GM23248 (cell line): ENCODE measurements at places on chromosomes 2 and 18.

- DNase-seq = no peak
Observed at GRCh38 chr18:62105376-62105775, 81.5 kb downstream of the PIGN start.

- DNase-seq = no peak
Observed at GRCh38 chr2:12116228-12116750, 369.9 kb downstream of the LPIN1 start.

GRCh38 chr18:62347089-62347506, 22.0 kb downstream of the TNFRSF11A start:
- DNase-seq = no peak

GRCh38 chr2:241184901-241185300, 3.6 kb upstream of the ANO7 start:
- peak; percentile 53 for DNase-seq

DNA sequence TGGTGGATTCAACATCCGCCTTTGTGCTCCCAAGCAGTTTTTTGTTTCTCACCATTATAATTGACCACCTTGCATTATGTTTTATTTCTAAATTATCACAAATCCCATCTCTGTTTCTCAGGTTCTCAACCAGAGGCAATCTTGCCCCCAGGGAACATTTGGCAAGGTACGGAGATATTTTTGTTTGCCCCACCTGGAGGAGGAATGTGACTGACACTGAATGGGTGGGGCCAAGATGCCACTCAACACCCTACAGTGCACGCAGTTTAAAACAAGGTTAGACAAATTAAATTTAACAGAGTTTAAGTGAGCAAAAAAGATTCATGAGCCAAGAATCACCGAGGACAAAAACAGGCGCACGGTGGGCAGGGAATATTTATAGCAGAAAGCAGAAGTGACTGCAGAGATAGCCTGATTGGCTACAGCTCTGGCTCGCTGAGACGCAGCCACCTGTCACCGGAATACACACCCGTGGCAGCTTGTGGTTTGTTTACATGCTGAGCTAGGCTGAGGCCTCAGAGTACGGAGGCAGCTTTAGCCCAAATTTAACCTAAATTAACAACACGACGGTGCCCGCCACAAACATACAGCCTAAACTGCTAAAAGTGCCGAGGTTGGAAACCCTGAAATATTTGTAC, 150.0 kb upstream of the ALKAL2 start:
- no peak for DNase-seq

GRCh38 chr2:200021449-200022114, 66.2 kb downstream of the MAIP1 start:
- DNase-seq = no peak

DNA sequence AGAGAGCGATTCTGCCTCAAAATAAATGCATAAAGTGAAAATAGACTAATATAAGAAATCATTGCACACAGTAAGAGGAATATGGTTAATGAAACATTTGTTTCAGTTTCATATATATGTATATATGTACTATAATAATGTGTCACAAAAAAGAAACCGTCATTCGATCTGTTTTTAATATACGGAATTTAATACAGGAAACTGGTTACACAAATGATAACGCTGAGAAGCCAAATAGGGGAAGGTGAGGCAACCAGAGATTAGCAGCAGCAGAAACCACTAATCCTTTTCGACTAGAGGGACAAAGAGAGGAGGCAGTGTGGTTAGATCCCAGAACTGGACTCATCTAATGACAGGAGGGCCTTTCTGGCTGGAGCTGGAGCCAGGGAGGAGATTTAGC, 64.2 kb upstream of the GREB1L start:
- no peak for DNase-seq

DNA sequence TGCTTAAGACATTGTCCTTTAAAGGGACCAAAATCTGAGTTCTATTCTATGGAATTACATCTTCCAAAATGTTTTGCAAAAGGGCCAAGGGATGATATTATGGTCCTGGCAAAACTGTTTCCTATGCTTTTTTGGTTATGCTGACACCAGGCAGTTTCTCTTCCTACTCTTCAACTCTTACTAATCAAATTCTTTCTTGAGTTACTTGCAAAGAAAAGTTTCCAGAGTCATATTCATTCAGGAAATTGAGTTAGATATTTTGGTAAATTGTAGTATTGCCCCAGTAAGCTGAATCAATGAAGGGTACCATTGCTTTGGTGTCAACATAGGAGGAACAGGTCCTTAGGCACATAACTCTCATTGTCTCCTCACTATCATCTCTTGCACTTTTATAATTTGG, 118.8 kb downstream of the DPP4 start:
- DNase-seq = no peak

DNA sequence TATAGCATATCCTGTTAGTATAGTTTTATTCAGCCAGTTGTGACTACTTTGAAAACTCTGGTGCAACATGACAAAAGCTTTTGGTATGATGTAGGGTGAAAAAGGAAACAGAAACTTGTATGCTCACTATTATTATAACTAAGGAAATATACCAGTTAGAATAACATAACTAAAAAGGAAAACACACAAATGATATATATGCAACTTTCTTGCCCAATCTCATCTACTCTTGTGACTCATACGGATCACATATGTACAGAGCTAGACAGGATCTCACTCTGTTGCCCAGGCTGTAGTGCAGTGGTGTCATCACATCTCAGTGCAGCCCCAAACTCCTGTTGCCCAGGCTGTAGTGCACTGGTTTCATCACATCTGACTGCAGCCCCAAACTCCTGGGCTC, 12.4 kb upstream of the TLK1 start:
- peak; percentile 28 for DNase-seq

DNA sequence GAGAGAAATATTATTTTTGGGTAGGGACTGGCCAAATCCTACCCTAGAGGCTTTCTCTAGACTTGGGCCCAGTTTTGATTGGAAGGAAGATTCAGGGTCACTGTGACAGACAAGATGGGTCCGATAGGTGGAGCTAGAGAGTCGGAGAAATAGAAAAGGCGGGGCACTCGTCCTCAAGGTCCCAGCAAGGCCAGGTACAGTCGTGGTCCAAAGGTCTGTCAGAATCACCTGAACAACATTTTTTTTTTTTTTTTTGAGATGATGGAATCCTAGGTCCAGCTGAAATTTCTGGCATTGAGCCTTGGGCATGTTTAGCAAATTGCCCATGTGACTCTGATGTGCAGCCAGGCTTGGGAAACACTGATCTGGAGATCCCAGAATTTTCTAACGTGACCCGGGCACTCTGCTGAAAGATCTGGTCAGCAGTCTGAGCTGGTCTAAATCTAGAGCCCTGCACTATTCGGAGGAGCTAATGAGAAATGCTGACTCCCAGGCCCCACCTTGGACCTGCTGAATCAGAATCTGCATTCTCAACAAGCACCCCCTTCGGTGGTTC, 23.0 kb upstream of the NTSR2 start:
- peak; percentile 77 for DNase-seq

GRCh38 chr18:59661891-59662701, 35.1 kb downstream of the CCBE1 start:
- DNase-seq = peak; percentile 47

DNA sequence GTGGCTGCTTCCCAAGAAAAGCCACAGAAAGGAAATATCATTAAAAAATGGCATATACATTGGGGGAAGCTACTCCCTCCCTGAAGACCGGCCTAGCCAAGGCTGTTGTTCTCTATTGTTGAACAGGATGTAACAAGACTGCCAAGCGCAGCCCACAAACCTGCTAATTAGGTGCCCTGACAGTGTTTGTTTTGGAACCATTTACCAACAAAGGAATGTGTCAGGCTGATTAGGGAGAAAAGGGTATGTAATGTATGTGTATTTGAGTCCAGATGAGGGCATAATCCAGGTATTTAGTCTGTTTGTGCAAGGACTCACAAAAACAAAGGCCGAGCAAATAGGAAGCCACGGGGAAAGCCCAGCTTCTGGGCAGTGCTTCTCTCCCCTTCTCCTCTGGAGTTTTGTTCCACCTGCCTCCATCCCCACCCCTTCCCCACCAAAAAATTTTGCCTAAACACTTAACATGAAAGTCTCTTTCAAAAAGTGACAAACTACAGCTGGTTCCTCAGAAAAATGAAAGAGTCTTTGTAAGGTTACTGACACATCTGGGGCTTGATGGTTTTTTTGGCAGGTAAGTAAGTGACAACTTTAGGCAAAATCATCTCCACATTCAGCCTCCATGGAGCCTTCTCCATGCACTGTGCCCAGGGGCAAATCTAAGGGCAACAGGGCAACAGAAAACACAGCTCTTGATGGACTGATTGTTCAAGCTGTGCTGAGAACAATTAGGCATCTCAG, 78.3 kb upstream of the FZD5 start:
- DNase-seq = peak; percentile 28

DNA sequence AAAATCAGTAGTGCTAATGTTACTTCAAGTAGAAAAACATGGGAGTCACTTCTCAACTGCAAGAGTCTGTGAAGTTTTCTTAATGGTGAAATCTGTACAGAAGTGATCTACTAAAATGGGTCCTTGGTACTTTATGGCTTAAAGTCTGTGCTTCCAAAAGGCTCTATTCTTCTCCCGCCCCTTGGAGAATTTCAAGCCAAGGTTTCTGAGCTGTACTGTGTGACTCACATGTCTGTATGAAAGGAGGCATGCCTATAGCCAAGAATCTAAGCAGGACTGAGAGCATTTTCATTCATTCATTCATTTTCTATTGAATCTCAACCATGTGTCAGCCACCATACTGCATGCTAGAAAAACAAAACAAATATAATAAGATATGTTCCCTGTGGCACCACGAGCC, 19.8 kb upstream of the DDX18 start:
- DNase-seq = peak; percentile 80

DNA sequence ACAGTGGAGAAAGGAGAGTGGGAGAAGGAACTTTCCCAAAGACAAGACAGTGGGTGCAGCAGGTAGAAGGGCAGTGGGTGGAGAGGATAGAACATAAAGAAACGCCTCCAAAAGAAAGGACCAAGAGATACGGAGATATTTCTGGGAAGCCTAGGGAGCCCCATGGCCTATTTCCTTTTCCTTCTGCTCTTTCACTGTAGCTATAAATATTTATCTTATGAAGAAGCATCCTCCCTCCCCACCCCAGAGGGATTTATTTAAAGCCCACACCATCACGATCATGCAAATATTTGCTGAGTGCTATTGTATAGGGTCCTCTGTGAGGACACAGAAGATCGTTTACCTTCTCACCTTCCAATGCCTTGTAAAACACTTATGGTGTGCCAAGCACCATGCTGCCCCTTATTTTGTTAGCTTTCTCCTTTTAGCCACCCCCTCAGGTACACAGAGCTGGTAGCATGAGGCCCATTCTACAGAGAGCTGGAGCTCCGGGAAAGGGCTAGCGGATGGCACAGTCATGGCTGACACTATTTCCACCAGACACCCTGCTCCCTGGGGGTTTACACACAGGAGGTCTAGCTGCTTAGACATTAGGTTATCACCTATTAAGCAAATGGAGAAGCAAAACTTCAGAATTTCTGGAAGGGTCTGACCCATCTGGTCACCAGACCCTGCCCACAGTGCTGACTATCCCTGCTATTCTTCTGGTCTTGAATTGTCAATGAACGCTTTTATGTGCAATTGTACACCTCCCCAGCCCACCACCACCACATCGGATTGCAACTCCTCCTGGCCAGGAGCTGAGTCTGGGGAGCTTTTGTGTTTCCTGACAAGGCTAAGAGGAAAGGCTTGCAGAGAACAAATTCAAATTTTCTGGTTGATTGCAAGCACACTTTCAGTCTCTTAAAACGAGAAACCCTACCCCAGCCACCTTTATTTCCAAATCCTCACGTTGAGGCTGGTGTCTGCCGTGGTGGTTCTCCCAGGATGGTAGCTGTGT, 91.8 kb upstream of the KLF7 start:
- peak; percentile 21 for DNase-seq

GRCh38 chr2:61268249-61268648, 106.3 kb downstream of the C2orf74 start:
- DNase-seq = no peak

DNA sequence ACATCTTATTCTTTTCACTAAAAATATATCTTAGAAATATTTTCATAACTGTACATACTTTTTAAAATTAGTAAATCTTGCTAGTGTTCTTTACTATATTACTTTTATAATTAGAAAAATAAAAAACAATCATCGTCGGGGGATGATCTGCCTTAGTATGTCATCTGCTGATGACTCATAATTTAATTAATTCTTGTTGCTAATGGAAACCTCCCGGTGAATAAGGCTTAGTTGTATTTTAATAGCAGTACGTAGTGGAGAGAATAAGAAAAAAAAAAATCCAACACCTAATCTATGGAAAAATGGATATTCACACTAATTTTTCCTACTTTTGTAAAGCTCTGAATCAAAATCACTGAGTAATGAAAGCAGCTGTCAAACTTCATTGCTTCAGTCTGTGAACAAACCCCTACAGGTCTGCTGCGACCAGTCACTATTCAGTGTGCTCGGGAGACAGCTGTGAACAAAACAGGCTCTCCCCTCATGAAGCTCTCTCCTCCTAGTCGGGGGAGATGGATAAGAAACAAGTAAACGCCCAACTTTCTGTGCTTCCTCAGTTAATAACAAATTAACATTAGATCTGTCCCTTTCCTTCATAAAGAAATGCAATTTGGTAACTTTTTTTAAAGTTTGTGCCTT, 97.4 kb upstream of the UPP2 start:
- DNase-seq = peak; percentile 69

- DNase-seq = no peak
Observed at GRCh38 chr2:19671311-19671710, 230.5 kb downstream of the TTC32 start.

DNA sequence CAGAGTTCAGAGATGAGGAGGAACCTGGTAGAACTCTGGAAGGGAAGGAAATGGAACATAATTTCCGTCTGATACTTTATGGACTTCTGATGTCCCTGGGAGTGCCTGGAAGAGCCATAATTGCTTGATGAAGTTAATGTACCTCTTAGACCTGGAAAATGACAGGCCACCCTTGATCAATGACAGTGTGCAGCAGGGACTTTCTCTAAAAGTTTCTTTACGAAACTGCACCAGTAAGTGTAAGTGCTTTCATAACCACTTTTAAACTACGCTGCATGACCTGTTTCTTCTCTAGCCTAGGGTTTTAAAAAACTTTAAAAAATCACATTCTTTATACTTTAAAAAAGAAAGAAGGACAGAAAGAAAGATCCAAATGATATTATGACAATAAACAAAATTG, 164.5 kb downstream of the LPIN1 start:
- no peak for DNase-seq

DNA sequence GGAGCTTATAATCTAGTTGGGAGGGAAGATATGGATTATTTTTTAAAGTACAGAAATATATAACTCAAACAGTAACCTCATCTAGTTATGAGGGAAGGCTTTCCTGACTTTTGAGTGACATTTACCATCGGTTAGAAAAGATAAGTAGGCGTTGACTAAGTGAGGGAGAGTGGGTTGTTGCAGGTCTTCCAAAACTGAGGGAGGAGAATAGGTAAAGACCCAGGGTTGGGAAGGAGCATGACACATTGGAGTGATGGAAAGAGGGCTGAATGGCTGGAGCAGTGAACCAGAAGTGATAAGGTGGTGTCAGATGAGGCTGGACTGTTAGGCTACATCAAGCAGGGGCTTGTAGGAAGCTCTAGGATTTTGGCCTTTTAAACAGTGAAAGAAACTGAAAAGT, 10.6 kb upstream of the NUP35 start:
- DNase-seq = no peak
